ENCODE measurements at places on chromosomes 1 and 21.

DNA sequence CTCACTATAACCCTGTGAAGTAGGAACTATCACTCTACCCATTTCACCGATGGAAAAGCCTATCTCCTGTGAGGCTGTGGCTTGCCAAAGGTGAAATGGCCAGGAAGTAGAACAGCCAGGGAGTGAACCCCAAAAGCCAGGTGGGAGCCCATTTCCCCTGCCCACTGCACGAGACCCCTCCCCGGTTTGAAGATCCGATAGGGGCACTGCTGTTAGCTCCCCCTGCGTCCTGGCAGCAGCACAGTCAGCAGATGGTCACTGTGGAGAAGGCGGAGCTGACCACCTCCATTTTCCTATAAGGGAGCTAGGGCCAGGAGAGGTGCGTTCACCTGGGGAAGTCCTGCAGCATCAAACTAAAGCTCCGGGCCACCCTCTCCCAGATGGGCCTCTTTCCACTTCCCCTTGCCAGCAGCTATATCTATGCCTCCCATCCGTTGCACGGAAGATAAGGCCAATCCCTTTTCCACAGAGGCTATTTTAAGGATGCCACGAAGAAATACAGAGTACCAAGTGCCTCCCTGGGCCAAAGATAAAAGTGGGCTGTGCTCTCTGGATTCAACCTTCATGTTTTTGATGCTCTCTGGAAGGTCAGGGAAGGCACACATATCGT, 7.8 kb downstream of the ERG start:
- no peak for DNase-seq

DNA sequence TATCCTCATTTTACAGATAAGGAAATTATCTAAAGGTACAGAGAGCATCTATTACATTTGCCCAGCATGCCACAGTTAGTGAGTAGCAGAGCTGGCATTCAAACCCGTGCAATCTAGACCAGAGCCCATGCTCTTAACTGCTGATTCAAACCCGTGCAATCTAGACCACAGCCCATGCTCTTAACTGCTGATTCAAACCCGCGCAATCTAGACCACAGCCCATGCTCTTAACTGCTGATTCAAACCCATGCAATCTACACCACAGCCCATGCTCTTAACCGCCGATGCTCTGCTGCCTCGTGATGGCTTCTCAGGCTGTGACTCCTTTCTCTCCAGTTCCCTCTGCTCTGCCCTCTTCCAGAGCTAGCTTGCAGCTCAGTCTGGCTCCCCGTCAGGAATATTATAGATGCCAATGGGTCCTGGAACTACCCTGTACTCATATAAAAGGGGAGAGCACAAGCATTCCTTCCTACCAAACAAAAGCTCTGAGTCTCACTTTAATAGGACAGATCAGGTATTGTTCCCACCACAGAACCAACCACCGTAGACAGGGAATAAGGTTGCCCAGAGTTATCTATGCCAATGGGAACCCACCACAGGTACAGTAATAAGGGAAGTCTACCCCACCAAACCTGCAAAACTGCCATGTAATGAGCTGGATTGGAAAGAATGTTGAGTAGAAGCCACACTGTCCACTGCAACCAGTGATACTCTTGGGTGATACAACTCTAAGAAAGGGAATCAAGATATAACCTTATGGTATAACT, 78.4 kb downstream of the SMYD3 start:
- peak; percentile 63 for DNase-seq

GRCh38 chr1:191151321-191151807, 673.7 kb upstream of the BRINP3 start:
- DNase-seq, result no peak

DNA sequence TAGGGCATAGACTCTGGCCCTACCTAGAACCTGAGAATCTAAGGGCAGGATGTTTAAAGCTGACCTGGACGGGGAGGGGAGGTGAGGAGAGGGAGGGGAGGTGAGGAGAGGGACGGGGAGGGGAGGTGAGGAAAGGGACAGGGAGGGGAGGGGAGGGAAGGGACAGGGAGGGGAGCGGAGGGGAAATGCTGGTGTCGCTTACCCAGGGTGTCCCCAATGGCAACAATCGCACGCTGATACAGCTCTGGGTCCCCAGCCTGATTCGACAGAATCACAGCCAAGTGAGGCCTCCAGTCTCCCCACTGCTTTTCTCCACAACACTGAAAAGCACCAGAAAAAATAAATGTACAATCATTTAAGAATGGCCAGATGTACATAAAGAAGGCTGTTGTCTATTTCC, 22.2 kb downstream of the SEC16B start:
- DNase-seq, result no peak

DNA sequence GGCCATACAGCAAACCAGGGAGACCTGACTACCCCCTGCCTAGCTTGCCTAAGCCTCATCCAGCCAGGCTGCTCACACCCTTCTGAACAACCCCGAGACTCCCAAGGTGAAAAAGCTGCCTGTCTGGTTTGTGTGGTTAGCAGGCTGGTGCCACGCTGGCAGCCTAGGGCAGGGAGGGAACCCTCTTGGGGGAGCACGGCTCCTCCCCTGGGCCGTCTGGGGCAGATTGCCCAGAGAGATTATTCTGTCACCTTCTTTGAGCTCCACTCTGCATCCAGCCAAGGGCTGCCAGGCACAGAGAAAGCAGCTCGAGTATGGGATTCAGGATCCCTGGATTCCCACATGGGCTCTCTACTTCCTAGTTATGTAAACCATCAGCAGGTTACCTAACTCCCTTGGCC, 27.5 kb upstream of the TCEA3 start:
- DNase-seq, result no peak

- DNase-seq, result no peak
Observed at GRCh38 chr1:9070486-9070885, 1.1 kb upstream of the SLC2A5 start.

DNA sequence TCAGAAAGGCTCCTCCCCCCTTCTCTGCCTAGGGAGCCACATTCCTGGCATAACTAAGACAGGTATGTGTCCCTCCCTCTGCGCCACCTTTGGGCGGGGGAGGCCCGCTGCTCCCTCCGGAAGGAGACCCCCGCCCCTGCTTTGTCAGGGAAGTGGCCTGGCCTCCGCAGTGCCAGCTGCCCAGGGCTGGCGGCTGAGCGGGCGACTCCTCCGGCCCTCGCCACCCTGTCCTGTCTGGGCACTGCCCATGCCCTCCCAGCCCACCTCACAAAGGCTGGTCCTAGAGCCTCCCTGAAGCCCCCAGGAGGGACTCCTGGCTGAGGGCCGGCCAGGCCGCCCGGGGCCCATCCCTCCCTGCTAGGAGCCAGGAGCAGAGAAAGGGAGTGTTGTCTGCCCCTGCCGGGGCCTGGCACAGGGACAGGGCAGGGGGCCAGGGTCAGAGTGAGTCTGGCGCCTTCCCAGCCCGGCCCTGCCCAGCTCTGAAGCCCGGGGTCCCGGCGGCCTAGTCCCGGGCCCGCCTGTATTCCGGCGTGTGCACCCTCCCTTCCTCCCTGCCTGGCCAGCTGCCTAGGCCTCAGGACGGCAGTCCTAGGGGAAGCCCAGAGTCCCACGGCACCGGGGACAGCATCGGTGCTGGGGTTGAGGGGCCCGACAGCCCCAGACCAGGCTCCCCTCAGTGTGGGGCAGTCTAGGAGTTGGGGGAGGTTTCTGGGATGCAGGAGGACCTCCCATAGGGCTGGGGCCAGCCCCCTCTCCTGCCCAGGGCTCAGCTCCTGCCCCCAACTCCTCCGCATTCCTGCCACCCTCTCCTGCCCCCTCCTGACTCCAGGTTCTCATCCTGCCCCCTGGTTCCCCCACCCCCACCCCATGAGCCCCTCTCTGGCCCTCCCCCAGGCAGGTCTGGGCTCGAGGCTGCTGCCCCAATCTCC, 5.1 kb downstream of the AGRN start:
- peak; percentile 21 for DNase-seq

DNA sequence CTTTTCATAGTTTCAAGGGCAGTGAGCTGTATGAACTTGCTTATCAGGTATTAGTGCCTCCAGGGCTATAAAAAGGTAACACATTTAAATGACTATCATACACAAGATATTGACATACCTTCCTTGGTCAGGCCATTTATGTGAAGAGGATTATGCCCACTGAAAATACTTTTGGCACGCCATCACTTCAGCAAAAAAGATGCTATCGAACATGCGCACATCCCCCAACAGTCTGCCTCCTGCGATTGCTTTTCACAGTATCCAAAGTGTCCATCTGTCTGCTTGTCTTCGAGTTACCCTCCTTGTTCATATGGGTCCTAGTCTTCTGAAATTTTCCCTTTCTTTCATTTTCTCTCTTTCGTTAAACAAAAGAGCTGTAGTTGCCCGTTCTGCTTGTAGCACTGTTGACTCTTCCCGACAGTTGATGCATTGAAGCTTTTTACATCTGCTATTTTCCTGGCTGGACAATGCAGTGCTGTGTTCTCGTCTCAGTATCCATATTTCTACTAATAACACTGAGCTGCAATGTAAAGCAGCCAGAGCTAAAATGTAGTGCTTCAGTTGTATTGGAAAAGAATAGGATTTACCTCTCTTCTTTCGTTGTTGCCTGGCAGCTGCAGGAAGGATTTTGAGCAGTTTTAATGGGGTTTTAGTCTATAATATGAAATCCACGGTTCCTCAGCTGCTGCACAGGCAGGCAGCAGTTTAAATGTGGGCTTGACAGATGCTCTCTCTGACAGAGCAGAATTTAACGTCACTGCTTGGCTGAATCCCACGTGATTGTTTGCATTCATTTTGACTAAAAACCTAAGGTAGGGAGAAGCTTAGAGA, at the start of gene B3GALT2:
TSS of gene B3GALT2 (minus strand) at position 713 of the 831 bp plus-strand sequence. CDS start 5,051 bp downstream, outside the sequence.
- peak; percentile 64 for DNase-seq

DNA sequence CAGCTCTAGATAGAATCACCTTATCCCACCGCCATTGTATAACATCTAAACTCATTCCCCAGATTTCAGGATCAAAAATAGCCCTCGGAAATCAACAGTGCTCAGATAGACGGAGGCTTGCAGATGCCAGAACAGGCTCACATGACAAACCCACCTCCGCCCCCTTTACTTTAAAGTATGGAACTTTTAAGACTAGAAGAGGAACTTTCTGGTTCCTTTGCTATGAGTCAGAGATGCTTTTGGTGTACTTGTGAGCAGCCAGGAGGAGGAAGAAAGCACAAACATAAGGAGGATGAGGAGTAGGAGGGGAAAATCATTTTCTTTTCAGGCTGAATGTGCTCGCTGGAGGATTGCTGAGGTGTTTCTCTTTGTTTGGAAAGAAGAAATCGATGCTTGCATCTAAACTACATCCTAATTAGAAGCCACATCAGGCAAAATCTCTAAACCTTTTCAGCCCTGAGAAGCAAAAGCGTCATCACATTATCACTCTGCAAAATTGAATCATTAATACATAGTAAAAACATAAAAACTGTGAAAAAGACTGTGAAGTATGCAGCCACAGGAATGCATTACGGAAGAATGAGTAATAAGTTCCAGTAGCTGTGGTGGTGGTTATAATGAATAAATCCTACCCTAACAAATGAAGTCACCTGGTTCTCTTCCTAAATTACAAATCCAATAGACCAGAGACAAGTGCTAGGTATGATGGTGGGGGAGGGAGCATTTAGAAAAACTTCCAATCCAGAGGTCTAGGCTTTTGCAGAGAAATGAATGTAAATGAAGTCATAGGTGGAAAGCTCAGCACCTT, 251.3 kb downstream of the KCNH1 start:
- DNase-seq, result no peak

- no peak for DNase-seq
Observed at GRCh38 chr1:78520216-78520615, 29.4 kb downstream of the PTGFR start.

- no peak for DNase-seq
Observed at GRCh38 chr1:203627851-203628200, 1.2 kb downstream of the ATP2B4 start.

DNA sequence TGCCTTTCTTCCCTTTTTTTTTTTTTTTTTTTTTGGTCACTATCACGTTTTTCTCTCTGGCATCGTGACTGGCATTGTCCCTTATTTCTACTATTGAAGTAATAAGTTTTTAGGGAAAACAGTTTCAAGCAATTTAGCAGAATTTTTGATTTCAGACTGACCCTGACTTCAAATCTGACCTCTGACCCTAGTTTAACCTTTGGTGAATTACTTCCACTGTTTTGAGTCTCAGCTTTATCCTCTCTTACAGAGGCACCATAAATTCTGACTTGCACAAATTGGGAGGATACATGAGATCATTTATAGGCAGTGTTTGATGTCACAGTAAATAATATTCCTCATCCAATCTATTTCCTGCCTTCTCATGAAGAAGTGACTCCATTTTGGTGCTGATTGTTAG, 187.0 kb downstream of the FASLG start:
- DNase-seq, result no peak

GRCh38 chr21:31480228-31480627, 136.2 kb upstream of the TIAM1 start:
- DNase-seq, result no peak

DNA sequence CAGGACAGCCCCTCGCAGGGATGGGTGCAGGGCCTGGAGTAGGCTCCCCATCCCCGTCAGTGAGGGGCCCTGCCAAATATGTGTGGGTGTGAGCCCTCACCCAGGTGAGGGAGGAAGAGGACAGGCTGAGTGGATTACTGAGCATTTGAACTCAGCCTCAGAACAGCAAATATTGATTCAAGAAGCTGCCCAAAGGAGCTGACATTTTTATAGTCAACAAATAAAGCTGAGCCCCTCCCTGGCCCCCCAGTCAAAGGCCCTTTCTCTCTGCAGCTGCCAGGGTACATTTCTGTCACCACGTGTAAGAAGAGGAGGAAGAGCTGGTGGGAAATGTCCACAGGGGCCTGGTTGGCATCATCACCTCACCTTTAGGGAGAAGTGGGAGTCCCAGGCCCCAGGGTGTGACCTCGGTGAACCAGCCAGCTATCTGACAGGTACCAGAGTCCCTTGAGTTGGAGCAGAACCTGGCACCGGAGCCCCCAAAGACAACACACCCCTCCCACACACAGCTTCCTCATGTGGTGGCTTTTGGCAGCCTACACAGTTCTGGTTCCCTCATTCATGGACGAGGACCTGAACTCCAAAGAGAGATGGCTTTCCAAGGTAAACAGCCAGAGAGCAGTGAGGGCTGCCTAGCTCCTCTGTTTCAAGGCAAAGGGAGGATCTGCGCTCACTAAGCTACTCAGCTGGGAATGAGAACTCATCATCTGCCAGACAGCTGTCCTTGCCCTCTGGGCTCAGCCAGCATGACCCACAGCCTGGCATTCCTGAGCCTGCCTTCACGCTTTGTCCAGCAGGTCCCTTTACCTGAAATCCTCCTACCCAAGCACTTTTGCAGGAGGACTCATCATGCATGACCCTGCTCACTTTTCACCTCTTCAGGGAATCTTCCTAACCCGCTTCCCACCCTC, 43.0 kb upstream of the TENT5C start:
- no peak for DNase-seq

- no peak for DNase-seq
Observed at GRCh38 chr1:192284927-192285326, 31.9 kb upstream of the RGS21 start.

DNA sequence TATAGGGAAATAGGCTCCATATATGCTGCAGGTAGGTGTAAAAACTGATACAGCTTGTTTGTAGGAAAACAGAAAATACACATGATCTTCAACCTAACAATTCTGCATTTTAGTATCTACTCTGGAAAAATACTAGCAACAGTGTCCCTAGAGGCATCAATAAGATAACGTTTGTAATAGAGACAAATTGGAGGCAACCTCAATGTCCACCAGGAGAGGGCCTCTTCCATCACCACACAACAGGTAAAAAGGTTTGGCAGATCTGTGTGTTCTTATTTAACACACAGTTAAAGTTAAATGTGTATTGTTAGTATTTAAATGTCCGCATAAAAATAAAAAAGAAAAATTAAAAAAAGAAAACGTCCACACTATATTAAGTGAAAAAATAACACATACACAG, 5.4 kb downstream of the EIF2D start:
- DNase-seq, result peak; percentile 49

GRCh38 chr1:209458921-209459320, 124.6 kb upstream of the CAMK1G start:
- no peak for DNase-seq

GRCh38 chr1:22317231-22317919, 134.3 kb upstream of the ZBTB40 start:
- peak; percentile 3 for DNase-seq
